Dermis blood vessel endothelial cell (primary cell): ENCODE measurements at places on chromosomes 2 and 18. TPM values are rescaled to one million over a fixed set of nuclear protein-coding genes. Genes with fewer than 3 reads are reported as not detected.

DNA sequence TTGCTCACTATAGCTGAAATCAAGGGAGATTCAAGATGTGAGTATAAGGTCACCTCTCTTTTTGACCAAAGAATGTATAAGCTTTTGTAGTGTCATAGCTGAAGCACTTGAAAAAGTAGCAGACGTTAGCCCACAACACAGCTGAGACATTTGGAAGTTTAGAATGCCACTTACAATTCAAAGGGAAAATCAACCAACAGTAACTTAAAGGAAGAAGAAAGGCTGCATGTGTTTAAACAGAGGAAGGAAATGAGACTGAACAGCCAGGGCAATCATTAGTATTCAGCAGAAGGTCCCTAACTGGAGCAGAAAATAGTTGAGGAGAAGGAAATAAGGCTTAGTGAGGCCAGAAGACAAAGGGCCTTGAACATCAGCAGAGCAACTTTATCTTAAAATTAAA, 23.5 kb upstream of the SCG2 start:
- peak; percentile 9 for DNase-seq

DNA sequence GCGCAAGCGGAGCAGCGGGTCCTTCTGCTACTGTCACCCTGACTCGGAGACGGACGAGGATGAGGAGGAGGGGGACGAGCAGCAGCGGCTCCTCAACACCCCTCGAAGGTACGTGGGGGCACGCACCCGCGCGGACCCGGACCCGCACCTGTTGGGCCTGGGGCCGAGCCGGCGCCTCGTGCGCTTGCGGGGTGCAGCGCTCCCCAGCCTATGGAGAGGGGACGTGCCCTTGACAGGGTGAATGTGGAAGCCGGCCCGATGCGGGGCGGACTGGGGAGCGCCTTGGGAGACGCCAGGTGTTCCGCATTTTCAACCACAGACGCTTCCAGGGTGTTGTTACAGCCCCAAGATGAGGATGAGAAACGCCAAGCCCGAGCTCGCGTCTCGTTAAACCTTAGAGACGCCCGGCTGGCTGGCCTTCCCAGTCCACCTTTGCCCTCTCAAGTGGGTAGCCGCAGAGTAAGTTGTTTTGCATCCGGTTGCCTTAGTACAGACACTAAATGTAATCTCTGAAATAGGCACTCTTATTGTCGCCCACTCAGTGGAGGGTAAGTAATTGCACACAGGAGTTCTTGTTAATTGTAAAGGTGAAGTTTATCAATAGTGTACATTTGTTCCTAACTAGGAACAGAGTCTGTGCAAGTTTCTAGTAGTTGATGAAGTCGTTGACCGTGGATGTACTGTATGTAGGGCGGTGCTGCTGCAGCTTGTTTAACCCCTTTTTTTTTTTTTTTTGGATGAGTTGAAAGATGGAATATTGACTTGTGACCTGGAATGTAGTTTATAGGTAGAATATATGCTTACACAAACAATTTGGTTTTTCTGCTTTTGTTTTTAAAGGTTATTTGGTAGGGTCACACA, 815 bp downstream of the GMCL1 start:
- DNase-seq = peak; percentile 43

DNA sequence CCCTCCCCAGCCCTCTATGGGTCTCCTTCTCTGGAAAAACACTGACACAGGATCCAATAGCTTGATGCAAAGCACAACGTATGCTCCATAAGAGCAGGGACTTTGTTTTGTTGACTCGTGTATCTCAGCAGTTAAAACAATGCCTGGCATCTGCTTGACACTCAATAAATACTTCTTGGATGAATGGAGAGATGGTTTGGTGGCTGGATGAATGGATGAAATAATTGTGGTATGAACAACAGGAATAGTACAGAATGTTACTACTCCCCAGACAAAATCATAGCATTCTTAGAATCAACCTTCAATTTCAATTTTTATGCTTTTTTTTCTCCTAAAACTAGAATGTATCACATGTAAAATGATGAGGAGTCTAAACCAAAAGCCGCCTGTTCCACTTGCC, 57.4 kb downstream of the KCNE4 start:
- no peak for DNase-seq

GRCh38 chr2:2577407-2577831, 246.3 kb upstream of the MYT1L start:
- DNase-seq = no peak

DNA sequence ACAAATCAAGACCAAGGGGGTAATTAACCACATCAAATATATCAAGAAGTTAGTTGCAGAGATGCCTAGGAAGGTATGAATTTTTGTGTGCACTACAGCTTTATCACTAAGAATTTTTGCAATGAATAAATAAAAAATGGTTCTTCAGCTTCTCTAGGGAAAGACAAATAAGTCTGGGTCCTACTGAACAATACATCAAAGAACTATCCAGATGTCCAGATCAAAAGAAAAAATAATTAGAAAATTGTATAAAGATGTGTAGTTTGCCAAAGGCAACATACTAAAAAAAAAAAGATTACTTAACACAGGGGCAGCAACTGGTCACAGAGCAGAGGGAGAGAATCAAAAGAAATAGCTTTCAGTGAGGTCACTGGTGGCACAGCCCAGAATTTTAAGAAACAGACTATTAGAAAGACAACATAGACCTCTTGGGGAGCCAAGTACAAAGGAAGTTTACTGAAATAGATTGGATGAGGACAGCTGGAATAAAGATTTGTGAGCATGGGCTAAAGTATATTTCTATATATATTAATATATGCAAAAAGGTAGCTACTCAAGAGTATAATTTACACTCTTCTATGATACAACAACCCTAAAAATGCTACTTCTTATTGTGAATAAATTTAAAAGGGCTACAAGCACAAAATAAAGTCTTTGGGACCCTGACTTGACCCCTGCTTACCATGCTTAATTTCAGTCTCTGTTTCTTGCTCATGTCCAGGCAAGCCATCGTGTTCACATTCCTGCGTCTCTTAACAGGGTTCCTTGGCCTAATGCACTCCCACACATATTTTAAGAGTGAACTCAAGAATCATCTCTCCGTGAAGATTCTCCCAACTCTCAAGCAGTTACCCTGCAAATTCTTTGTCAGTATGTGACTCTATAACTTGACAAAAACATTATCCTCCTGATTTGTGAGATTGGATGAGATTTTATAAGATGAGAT, 99.0 kb upstream of the GRB14 start:
- DNase-seq = no peak

Gene DLGAP1
- total RNA-seq = 0.17 and 0.23 TPM in 2 replicates

Gene ANKRD53
- total RNA-seq = 0.51 and 0.74 TPM in 2 replicates

Gene LYPD6B
- total RNA-seq = not detected in 2 replicates

Gene FER1L5
- under 0.01 TPM in 1 of 2 replicates, not detected in the other for total RNA-seq

Gene KCNG2
- total RNA-seq = 0.51 and 0.93 TPM in 2 replicates
